ENCODE measurements at places on chromosomes 3 and 15.

GRCh38 chr3:174957551-174958001 is 98.4 kb downstream of the NAALADL2 start:
- DNase-seq = no peak

DNA sequence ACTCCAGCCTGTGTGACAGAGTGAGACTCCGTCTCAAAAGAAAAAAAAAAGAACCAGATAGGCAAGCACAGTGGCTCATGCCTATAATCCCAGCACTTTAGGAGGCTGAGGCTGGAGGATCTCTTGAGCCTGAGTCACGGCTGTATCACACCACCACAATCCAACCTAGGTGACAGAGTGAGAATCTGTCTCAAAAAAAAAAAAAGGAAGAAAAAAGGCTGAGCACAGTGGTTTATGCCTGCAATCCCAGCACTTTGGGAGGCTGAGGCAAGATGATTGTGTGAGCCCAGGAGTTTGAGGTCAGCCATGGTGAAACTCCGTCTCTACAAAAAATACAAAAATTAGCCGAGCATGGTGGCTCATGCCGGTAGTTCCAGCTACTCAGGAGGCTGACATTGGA is 5.6 kb upstream of the NICN1 start:
- no peak for DNase-seq

DNA sequence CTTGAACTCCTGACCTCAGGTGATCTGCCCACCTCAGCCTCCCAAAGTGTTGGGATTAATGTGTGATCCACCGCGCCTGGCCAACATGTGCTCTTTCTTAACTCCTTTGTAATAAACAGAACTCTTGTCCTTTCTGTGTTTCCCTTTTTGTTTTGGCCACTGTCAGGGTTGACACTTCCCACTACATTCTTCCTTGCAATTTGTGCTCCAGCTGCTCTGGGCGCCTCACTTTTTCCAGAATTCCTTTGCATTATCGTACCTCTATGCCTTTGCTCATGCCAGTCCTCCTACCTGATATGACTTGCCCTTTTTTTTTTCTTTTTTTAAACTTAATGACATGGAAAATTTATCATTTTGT is 38.8 kb upstream of the SMAD3 start:
- DNase-seq = no peak

GRCh38 chr3:160738048-160738447 is 18.0 kb upstream of the PPM1L start:
- no peak for DNase-seq

GRCh38 chr15:48833526-48834239 is 22.8 kb upstream of the CEP152 start:
- no peak for DNase-seq

DNA sequence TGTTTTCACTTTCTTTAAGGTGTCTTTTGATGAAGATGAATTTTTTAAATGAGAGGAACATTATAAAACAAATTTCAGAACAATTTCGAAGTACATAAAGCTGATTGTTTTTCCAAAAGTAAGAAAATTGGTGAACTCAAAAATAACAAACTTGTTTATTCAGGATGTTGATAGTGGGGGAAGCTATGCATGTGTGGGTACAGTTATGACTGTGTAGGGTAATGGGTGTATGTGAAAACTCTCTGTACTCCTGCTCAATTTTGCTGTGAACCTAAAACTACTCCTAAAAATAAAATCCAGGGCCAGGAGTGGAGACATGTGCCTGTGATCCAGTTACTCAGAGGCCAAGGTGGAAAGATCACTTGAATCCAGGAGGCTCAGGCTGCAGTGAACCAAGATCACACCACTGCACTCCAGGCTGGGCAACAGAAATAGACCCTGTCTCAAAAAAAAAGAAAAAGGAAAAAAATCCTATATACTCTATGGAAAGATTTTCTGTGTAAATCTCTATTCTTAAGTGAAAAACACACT is 37.2 kb downstream of the PIK3CB start:
- no peak for DNase-seq

DNA sequence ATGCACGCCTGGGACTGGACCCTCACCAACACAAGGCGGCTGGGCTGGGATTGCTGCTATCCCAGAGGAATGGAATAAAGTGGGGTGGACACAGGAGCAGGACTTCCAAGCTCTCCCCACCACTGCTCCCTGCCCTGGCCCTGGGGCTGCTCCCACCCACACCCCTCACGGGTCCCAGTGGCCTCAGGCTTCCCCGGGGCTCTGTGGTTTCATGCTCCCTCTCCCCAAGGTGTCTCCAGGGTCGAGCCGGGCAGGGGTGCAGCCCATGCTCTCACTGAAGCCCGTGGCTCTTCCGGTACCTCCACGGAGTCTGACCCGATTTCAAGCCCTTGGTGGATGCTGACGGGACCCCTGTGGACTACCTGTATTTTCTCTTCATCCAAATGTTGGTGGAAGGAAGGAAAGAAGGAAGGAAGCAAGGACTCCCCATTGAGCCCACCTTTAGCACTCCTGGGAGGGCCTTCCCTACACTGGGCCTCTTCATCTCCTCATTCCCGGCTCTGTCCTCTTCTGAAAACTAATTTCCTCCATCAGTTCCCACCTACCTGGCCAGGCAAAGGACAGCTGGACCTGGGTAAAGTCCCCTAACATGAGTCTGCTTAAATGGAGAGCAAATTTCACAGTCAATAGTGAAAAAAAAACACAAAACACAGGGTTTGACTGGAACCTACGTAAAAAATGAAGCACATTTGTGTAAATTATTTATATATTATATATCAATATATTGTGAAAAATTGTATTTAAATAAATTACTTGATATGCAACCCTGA is 44.0 kb upstream of the PCSK6 start:
- no peak for DNase-seq

GRCh38 chr15:79007066-79007465 is 62.2 kb upstream of the CTSH start:
- no peak for DNase-seq

DNA sequence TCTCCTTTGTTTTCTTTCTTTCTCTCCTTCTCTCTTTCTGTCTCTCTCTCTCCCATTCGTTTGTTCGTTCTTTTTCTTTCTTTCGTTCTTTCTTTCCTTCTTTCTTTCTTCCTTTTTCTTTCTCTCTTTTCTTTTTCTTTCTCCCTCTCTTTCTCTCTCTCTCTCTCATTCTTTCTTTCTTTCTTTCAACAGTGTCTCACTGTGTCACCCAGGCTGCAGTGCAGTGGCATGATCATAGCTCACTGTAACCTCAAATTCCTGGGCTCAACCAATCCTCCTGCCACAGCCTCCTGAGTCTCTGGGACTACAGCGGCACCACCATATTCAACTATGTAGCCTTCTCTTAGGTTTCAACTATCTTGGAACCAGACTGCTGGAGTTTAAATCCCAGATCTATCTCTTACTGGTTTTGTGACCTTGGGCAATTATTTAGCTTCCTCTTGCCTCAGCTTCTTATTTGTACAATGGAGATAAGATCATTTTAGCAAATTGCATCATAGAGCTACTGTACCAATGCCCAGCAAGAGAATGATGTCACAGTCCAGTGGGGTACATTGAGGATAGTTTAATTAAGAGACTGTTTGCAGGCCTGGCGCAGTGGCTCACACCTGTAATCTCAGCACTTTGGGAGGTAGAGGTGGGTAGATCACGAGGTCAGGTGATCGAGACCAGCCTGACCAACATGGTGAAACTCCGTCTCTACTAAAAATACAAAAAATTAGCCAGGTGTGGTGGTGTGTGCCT is 27.3 kb upstream of the PARL start:
- DNase-seq = no peak

GRCh38 chr15:46088486-46089445 is 453.9 kb downstream of the SQOR start:
- DNase-seq = no peak

DNA sequence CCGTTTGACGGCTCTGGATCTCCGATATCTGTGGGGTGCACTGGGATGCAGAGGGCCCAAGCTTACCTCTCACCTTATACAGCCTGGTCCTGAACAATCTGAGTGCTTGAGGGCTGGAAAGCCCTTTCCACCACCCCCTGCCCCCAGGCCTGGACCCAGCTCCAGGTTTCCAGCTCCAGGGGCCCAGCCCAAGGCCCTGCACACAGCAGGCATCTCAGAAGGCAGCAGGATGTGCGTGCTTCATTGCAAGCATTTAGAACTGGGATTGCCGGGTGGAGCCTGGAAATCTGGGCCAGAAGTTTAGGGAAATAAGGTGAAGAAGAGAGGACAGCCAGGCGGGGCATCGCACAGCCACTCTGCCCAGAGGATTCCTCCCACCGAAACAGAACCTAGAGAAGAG is 25.6 kb downstream of the CCDC33 start:
- DNase-seq = no peak

- no peak for DNase-seq
Observed at GRCh38 chr15:45719490-45719889, 84.7 kb downstream of the SQOR start.

DNA sequence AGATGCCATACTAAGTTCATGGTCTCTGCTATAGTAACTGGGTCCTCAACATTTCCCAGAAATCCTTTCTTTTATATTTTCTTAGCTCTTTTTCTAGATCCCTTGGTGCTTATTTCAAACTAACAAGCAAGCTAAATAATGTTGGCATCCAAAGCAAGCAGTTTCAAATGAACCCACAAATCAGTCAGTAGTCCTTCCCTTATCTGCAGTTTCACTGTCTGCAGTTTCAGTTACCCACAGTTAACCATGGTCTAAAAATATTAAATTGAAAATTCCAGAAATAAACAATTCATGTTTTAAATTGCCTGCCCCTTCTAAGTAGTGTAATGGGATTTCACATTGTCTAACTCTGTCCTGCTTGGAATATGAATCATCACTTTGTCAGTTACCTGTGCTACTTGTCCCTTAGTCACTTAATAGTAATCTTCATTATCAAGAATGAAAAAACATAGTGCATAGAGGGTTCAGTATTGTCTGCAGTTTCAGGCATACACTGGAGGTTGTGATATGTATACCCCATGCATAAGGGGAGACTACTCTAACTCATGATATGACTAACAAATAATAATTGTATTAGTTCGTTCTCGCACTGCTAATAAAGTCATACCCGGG is 633.7 kb downstream of the MECOM start:
- DNase-seq = no peak

DNA sequence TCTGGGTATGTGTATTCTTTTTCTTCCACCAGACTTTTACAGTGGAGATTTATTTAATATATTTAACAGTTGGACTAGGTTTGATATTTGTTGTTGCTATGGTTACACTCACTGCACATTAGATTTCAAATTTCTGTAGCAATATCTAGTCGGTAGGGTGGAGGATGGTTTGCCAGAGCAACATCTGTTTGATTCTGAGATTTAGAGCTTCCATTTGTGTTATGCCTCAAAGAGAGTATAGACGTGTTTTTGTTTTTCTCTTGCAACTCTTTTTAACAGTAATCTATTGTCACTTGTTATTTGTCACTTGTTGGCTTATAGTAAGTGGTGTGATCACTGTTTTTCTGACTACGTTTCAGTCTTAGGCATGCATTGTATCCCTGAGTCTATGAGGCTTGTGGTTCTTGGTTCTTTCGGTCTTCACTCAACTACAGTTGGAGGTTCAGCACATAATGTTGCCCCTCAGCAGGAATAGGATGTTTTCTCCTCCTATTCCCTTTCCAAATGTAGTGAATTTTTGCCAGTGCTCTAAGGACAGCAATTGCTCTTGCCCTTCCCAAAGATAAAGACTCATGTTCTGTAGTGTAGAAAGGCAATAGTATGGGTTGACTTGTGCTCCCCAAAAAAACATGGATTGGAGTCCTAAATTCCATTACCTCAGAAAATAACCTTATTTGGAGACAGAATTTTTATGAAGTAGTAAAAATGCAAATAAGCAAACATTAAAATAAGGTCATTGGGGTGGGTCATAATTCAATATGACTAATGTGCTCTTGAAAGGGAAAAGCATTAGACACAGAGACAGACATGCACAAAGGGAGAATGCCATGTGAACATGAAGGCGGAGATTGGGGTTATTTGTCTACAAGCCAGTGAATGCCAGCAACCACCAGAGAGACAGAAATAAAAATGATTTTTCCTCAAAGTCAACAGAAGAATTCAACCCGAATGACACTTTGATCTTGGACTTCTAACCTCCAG is 692.1 kb downstream of the DIPK2A start:
- DNase-seq = no peak

- no peak for DNase-seq
Observed at GRCh38 chr15:77738038-77738370, 105.3 kb upstream of the LINGO1 start.

GRCh38 chr15:82917249-82917648 is 35.3 kb downstream of the HOMER2 start:
- DNase-seq = no peak

- no peak for DNase-seq
Observed at GRCh38 chr3:153138276-153139210, 23.5 kb upstream of the RAP2B start.

GRCh38 chr3:4575381-4575780 is 82.2 kb downstream of the ITPR1 start:
- DNase-seq = no peak

- DNase-seq = no peak
Observed at GRCh38 chr15:38187630-38188313, 64.9 kb upstream of the SPRED1 start.

DNA sequence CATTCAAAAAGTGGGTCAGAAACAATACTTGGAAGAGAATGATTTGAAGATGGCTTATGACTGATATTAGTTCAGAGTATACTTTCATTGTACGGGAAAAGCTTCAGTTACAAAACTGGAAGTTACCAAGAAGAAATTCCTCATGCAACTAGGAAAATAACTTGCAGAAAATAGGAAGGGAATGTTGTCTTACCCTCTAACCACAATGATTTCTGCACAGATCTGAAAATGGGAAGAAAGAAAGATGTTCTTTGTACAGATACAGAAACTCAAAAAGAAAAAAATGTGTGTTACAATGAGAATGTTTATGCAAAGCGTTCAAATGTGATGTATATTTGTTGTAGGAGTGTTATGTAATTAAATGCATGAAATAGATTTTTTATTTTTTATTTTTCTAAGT is 3.7 kb downstream of the ZNF280D start:
- DNase-seq = no peak

DNA sequence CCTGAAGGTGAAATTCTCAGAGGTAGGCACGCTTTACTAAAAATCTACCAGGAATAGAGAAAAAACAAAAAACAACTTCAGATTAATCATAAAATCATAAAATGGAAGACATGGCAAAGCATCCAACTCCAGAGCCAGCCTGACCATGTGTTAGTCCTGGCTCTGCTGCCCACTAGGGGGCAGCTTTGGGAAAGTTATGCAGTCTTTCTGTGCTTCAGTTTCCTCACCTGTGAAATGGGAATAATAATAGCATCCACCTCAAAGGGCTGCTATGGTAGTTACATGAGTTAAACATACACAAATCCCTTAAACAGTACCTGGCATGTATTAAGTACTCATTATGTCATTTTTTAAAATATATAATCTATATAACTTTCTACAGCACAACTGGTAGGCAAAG is 52.3 kb downstream of the WNT5A start:
- no peak for DNase-seq

Measured in right renal cortex interstitium (tissue), 3 donors.